Midbrain (tissue), 1 donor: ENCODE measurements at places on chromosomes 13 and 19.
A peak's percentile ranks its signal among the peaks of the same experiment; 100 is the strongest.

DNA sequence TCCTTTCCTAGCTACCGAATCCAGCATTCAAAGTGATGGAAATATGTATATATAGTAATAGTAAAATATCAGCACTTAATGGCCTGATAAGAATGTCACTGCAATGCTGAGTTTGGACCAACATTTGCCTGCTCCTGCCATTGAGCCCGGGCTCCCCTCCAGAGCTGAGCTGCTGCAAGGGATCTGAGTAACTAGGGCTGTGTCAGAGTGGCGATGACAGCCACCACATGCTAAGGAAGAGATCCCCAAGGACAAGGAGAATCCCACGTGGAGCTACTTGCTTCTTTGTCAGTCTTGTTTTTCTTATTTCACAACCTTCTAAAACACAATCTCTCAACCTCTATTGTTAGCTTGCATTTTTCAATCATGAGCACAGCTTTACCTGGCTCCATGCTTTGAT, 19.5 kb upstream of the ALOX5AP start:
- no peak for DNase-seq

- DNase-seq, result no peak
Measured at GRCh38 chr13:111168107-111168506, 53.0 kb downstream of the ARHGEF7 start.

DNA sequence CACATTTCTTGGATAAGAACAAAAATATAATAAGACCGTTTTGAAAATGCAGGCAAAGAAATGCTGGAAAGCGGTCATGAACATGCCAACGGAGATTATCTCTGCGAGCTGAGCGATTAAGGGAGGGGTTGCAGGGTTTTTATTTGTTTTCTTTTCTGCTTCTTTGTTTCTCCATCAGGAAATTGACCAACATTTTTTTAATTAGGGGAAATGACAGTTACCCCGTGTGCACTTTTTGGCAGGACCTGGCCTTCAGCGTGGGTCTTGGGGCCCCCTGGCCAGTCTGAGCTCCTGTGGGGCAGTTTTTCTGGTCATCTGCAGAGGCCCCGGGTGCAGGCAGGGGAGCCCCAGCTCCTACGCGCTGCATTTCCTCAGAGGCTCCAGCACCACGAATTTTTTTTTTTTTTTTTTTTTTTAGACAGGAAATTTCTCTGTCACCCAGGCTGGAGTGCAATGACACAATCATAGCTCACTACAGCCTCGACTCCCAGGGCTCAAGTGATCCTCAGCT, 31.3 kb upstream of the HOMER3 start:
- no peak for DNase-seq

DNA sequence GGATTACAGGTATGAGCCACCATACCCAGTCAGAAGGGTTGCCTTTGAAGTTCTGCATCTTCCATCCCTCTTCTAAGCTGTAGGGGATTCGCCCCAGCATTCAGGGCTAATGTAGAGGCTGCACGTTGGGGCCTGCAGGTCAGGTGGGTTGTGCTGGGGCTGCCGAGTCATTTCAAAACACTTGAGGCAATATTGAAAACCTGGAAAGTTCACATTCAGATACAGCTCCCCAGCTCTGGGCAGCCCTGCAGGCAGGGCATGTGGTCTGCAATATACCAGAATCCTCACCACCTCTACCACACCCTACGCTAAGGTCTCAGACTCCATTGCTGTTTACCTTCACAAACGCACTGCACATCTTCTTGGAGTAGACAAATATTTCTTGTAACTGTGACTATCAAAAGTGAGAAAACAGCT, 24.6 kb downstream of the CCNE1 start:
- no peak for DNase-seq

DNA sequence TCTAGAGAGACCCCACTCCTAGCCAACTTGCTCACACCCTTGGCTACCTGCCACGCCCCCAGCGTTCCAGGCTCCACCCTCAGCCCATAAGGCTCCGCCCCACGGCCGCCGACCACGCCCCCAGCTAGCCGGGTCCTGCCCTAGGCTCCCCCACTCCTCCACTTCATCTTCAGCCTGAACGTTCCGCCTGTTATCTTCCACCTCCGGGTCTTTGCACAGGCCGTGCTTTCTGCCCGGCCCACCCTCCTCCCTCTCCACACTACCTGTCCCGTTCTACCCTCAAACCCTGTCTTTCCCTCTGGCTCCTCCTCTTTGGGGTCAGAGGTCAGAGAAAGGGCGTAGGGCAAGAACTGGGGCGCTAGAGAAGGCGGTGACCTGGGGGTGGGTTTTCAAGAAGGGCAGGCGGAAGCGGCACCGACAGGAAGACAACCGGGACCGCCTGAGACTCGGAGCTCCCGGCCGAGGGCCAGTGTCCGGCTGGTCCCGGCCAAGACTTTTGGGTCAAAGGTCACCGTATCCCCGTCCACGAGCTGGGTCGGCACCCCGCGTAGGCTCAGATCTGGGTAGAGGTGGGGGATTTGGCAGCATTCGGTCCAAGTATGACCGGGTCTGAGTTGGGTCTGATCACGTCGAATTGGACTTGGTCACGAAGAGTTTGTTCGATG, 2.2 kb downstream of the PDE4C start:
- DNase-seq, result no peak

DNA sequence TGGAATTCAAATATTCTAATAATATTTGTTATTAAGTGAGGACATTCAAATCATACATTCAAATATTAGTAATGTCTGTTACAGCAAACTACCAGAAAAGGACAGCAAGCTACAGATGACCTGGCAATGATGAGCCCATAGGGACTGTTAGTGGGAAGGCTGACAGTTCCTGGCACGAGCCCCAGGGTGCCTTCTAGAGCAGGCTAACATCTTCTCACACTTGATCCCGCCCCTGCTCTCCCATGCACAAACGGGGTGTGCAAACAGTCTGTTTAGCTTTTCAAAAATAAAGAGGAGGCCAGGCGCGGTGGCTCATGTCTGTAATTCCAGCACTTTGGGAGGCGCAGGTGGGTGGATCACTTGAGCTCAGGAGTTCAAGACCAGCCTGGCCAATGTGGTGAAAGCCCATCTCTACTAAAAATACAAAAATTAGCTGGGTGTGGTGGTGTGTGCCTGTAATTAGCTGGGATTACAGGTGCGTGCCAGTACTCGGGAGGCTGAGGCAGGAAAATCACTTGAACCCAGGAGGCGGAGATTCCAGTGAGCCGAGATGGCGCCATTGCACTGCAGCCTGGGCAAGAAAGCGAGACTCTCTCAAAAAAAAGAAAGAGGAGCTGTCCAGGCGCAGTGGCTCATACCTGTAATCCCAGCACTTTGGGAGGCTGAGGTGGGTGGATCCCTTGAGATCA, 9.6 kb upstream of the GARRE1 start:
- no peak for DNase-seq

- peak; percentile 87 for DNase-seq
Measured at GRCh38 chr19:42254089-42254849, 659 bp downstream of the ERF start.

DNA sequence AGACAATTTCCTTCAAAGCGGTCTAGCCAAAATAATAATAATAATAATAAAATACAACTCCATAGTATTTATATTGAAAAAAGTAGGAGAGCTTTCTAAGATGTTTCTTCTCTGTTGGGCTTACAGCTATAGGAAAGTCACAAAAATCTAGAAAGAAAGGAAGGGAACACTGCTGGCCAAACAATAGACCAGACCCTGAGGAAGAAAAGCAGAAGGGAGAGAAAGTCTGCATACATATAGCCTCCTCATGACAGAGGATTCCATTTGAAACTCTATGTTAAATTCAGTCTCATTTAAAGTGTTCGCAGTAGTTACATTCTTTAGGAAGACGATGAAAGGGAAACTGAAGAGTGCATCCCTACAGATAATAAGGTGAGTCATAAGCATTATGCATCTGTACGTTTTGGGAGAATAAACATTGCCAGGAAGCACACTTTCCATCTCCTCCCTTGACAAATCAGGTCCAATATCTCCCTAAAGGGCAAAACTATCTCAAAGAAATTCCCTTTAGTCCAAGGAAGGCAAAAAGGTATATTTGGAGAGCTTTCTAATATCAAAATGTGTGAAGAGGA, 86.5 kb downstream of the PCDH9 start:
- no peak for DNase-seq

DNA sequence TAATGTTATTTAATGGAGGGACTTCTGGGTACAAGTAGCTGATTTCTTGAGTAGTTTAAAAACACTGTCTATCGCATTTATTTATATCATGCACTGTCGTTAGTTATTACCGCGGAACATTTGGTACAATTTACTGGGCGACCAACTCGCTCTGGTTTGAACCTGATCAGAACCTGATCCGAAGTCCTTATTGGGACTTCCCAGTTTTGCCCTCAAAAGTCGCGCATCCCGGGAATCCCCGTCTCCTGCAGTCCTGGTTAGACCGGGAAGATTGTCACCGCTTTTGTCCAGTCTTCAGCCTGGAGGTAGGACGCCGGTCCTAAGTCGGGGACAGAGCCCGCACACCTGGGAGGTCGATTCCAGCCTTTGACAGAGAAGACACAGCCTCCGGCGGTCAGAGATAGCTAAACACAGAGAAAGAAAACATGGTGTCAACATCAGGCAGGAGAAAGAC, 694 bp downstream of the CLN5 start:
- DNase-seq, result peak; percentile 57

GRCh38 chr19:18468517-18468916, 30.6 kb upstream of the ISYNA1 start:
- DNase-seq, result no peak

DNA sequence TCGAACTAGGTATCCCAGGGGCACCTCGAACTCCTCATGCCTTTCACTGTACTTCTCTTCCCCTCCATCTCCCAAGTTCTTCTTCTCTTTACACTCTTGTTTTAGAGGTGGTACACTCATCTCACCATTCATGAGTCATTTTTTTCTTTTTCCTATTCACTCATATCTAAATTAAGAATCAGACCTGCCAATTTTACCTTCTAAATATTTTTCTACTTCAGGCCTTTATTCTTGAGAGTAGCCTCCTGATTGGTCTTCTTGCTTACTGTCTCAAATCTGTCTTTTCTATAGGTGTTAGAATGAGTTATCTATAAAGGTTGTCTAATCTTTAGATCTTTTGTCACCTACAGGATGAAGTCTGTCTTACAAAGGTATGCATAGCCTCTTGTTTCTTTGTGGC, 20.7 kb downstream of the TDRD3 start:
- DNase-seq, result no peak

DNA sequence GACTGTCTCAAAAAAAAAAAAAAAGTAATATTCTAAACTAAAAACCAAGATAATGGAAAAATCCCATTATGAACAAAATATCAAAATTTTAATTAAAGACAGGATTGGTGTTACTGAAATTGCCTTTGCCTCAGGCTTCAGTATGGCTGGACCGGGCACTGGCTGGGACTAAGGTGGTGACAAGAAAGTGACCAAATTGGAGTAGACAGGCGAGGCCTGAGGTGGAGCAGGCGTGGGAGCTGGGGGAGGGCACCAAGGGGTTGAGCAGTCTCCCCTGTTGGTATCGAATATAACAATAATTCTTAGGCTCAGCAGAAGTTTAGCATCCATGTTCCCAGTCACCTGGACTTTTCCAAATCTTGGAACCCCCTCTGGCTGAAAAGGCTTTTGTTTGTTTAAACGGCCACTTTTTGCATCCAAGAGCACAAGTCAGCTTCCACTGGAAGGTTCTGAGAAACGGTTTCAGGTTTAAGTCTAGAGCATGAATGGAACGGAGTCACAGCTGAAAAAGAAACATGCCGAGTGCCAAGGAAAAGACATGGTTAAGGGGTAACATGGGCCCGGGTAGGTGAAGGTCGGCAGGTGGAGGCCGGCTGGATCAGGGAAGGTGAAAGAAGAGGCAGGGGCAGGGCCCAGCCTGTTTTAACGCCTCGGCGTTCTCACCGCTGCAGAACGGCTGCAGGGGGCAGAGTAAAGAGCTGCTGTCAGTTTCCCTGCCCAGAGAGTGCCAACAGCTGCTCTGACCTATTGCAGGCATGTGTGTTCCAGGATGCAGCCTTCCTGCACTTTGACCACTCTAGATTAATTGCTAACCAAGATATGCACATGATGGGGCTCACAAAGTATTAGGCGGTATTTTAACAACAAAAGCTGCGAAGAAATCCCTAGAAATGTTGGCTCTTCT, 104.4 kb downstream of the TM9SF2 start:
- peak; percentile 76 for DNase-seq

- no peak for DNase-seq
Measured at GRCh38 chr19:39419003-39419402, 6.5 kb downstream of the PLEKHG2 start.

DNA sequence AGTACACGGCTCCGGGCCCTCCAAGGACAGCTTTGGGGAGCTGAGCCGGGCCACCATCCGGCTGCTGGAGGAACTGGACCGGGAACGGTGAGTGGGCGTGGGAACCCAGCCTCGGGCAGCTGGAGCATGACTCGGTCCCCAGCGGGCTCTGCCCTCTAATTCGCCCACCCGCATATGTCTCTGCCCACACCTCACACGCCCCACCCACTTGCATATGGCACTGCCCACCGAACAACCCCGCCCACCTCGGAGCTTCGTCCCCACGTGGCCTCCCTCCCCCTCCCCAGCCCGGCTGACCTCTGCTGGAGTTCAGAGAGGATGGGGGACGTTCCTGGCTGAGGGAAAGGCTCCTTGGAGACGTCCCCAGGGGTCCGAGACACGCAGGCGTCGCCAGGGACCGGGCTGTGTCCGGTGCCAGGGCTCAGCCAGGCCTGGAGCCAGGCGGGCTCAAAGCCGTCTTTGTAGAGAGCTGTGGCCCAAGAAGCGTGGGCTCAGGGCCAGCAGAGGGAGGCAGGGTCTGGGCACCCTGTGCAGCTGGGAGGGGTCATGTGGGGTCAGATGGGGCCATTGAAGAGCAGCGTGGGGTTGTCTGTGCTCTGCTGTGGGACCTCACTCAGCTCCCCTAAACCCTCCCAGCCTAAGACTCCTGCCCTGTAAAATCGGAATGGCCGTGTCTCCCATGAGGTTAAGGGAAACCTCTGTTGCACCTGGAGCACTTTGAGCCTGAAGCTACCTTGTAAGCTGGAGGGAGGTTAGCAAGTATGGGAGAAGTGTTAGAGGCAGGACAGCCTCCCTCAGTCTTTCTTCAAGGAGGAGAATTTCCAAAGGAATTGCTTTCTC, 3.8 kb downstream of the APC2 start:
- peak; percentile 96 for DNase-seq

DNA sequence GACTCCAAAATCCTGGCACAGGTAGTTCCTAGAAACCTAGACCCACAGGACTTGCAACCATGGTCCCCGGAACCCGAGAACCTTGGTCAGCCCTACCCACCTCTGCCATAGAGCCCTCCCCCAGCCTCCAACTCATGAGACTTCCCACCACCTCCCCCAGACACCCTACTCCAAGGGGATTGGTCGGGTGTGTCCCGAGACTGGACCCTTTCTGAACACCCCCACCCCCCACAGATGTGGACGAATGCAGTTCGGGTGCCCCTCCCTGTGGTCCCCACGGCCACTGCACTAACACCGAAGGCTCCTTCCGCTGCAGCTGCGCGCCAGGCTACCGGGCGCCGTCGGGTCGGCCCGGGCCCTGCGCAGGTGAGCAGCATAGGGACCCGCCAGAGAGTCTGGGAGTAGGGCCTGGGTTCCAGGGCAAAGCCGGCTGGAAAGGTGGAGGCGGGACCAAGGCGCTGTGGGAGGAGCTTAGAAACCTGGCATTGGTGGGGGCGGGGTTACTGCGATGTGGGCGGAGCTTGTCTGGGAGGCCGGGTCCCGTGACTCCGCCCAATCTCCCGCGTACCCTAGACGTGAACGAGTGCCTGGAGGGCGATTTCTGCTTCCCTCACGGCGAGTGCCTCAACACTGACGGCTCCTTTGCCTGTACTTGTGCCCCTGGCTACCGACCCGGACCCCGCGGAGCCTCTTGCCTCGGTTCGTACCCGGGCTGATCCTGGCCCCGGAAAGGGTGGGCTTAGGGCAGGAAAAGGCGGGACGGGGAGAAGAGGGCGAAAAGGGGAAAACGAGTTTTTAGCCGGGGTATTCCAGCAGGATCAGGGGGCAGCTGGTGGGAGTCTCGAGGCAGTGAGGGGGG, 11.9 kb downstream of the LTBP4 start:
- DNase-seq, result no peak
